ENCODE measurements at places on chromosomes 16 and 17.

- DNase-seq: no peak
These were observed 18.2 kb downstream of the ZNF213 start for GRCh38 chr16:3152991-3153368.

GRCh38 chr17:71232801-71233559 lies 887.8 kb upstream of the SOX9 start:
- DNase-seq: no peak

GRCh38 chr16:8739989-8740704 lies 57.3 kb downstream of the TMEM186 start:
- DNase-seq: no peak

- no peak for DNase-seq
These were observed 96.6 kb downstream of the KIF2B start for GRCh38 chr17:53919356-53919755.

- DNase-seq: no peak
These were observed 95.5 kb downstream of the AMFR start for GRCh38 chr16:56329887-56330286.

- no peak for DNase-seq
These were observed 14.6 kb downstream of the NUDT7 start for GRCh38 chr16:77736879-77737278.

DNA sequence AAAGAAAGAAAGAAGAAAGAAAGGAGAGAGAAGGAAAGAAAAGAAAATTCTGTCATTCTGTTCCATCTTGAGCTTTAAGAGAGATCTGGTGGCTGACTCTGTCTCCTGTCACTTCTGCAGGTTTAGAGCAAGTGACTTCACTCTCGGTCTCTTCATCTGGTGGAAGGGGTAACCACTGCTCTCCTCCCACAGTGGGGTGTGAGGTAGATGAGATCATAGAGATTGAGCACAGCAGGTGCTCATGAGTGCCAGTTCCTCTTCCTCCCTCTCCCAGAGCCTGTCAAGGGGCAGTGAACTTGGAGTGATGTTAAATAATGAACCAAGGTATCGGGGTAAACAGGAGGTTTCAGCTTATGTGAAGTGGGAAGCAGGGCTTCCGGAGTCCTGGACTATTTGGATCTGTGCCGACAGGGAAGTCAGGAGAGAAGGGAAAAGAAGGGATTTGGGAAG lies 47.7 kb downstream of the BEAN1 start:
- DNase-seq: peak; percentile 57

DNA sequence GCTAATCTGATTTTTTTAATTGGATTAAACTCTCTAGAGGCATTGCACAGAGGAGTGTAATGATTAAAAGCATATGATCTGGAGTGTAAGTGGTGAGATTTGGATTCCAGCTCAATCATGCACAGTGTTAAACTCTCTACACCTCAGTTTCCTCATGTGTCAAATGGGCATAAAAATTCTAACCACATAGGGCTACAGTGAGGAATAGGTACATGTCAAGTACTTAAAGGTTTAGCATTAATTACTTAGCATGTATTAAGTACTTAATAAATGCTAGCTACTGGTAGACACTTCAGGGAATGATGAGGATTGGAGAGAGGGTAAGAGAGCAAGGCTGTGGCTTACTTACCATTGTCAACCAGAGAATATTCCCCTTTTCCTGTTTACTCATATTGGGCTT lies 17.1 kb downstream of the ERI2 start:
- DNase-seq: no peak

DNA sequence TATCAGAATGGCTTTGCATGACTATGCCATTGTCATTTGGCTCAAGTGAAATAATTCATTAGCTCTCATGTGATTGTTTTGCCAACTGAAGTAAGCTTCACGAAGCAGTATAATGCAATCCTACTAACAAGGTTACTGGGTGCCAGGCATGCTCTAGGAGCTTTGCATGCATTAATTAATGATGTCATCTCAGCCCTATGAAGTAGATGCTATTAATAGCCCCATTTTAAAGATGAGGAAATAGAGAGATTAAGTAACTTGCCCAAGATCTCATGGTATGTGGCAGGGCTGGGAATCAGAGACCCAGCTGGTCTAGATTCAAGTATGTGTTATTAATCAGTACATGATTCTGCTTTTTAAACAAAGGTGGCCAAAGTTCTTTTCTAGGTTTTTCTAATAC lies 14.1 kb downstream of the KRT39 start:
- DNase-seq: no peak

DNA sequence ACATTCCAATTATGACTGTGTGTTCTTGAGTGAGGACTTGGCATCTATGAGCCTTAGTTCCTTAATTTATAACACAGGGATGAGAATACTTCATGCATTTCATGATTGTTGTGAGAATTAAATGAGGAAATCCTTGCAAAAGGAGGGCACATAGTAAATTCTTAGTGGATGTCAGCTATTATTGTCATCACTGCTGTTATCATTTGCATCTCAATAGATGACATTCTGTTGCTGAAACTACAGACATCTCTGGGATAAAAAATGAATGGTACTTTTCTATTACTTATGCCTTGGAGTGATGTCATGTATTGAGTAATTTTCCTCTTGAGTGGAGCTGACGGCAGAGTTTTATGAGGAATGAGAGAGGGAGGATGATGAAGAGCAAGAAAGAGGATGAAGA lies 184.4 kb upstream of the CDH11 start:
- no peak for DNase-seq

DNA sequence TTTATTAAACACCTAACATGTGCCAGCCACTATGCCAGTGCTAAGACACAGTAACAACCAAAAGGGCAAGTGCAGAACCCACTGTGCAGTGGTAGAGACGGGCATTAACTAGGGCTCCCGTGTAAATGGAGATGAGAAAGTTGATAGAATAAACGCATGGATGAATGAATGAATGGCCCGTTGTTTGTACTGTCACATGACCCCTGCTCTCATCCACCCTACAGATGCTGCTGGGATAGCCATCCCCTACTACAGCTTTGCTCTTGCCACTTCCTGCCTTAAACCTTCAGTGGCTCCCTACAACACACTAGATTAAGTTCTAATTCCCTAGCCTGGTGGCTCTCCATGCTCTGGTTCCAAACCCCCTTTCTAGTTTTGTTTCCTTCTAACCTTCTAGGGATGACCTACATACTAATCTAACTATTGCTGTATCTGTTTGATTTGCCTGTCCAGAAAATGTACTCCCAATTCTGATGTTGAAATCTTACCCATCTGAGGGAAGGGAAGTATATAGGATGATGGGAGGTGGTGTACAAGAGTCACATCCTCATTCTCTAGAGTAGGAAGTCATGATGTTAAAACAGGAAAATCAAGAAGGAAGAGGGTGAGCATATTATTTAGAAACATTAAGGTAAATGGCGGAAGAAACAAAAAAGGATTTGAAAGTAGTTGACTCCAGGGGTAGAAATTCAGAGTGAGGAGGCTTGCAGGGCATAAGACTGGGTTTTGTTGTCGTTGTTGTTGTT lies 11.4 kb upstream of the TNRC6C start:
- DNase-seq: no peak

DNA sequence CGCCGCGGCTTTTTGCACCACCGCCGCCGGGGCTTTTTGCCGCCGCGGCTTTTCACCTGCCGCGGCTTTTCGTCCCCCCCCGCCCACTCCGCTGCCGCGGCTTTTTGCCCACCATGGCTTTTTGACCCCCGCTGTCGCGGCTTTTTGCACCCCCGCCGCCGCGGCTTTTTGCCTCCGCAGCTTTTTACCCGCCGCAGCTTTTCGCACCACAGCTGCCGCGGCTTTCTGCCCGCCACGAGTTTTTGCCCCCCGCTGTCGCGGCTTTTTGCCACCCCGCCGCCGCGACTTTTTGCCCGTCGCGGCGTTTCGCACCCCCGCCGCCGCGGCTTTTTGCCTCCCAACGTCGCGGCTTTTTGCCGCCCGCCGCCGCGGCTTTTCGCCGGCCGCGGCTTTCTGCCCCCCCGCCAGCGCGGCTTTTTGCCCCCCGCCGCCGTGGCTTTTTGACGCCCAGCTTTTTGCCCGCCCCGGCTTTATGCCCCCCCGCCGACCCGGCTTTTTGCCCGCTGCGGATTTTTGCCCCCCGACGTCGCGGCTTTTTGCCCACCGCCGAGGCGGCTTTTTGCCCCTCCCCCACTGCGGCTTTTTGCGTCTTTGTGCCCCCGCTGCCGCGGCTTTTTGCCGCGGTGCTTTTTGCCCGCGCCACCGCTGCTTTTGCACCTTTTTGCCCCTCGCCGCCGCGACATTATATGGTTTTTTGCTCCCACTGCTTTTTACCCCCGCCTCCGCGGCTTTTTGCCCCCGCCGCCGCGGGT lies 1343.6 kb downstream of the TP53TG3F start:
- no peak for DNase-seq

DNA sequence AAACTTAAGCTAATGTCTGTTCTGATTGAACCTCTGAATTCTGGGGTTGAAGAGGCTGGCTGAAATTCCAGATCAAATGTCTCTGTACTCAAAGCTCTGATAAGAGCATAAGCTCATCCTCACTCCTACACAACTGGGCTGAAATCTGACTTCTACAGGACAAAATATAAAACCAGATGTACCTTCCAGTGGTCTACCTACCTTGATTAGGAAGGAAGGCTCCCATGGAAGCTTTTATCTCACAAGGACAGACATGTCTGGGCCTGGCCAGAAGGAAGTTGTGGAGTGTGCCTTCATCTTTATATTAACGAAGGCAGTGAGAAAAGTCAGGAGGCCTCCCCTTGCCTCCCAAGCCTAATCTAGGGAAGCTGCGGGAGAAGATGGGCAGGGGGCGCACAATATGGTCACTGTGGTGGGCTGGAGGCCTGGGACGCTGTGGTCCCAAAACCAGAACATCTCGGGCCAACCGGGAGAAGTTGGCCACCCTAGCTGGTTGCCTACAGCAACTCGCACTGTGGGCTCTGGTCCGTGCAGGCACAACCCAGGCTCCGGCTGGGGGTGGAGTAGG lies 55.6 kb upstream of the LRRC37A3 start:
- DNase-seq: no peak
